Bronchial epithelial cell (primary cell): ENCODE measurements at places on chromosomes 2 and 18. TPM values are rescaled to one million over a fixed set of nuclear protein-coding genes. Genes with fewer than 3 reads are reported as not detected.

TMBIM1 gene
- 468 and 656 TPM in 2 replicates for total RNA-seq

PXDN gene
- total RNA-seq = 29.2 and 34.0 TPM in 2 replicates

PAX3 gene
- not detected in 2 replicates for total RNA-seq

ZSWIM2 gene
- not detected in 2 replicates for total RNA-seq

GPAT2 gene
- total RNA-seq = 0.26 and 0.79 TPM in 2 replicates

NT5C1B gene
- not detected in 2 replicates for total RNA-seq

RNF138 gene
- total RNA-seq = 18.2 and 19.6 TPM in 2 replicates

BCL11A gene
- total RNA-seq = 1.8 and 3.6 TPM in 2 replicates

CGREF1 gene
- total RNA-seq = 0.26 and 0.53 TPM in 2 replicates

PLCD4 gene
- total RNA-seq = 0.53 and 1.2 TPM in 2 replicates

DRC1 gene
- 0.38 TPM in 1 of 2 replicates, not detected in the other for total RNA-seq

PLEKHH2 gene
- total RNA-seq = 1.8 and 4.5 TPM in 2 replicates

DLGAP1 gene
- total RNA-seq = 0.26 TPM in 1 of 2 replicates, not detected in the other

SLC14A1 gene
- total RNA-seq = not detected in 2 replicates

STARD6 gene
- not detected in 2 replicates for total RNA-seq

DSG4 gene
- total RNA-seq = under 0.01 TPM in 1 of 2 replicates, not detected in the other

LPIN1 gene
- total RNA-seq = 7.0 and 12.1 TPM in 2 replicates

OTOS gene
- total RNA-seq = not detected in 2 replicates

GPR39 gene
- total RNA-seq = 7.1 and 10.0 TPM in 2 replicates

KIAA2012 gene
- not detected in 2 replicates for total RNA-seq

RAMP1 gene
- 2.1 and 2.3 TPM in 2 replicates for total RNA-seq

COL4A4 gene
- under 0.01 and 0.13 TPM in 2 replicates for total RNA-seq

BMP10 gene
- not detected in 2 replicates for total RNA-seq

SLC9A2 gene
- under 0.01 and 0.13 TPM in 2 replicates for total RNA-seq

FAM124B gene
- not detected in 2 replicates for total RNA-seq

RND3 gene
- 217 and 260 TPM in 2 replicates for total RNA-seq

VIT gene
- not detected in 2 replicates for total RNA-seq

CIB4 gene
- total RNA-seq = not detected in 2 replicates
